PC-9 (cell line): ENCODE measurements at places on chromosomes 7 and 10. TPM values are rescaled to one million over a fixed set of nuclear protein-coding genes. Genes with fewer than 3 reads are reported as not detected.

DNA sequence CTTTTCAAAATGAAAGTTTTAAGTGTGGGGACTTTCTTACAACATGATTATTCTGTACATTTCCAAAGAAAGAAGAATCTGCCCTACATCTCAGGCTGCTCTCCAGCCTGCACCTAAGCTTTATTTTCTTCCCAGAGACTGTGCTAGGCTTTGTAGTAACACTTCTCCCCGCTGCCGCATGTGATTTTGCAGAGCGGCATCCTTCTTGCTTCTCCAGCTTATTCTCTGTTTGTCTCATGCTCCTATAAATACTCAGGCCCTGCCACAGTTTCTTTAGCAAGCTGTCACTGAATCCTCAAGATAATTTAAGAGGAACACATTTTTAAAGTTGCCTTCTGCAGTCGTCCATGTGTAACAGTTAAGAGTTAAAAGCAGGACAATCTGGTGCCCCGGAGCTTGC is 53.5 kb downstream of the INSYN2A start:
- no peak for DNase-seq

- DNase-seq = no peak
These were observed 55.0 kb downstream of the KIAA1549 start for GRCh38 chr7:138926241-138926612.

- DNase-seq = no peak
These were observed 625.4 kb upstream of the POM121L12 start for GRCh38 chr7:52410032-52410431.

The MUC12 gene
- total RNA-seq = 1.4 and 3.8 TPM in 2 replicates

The ETV1 gene
- 4.3 and 9.0 TPM in 2 replicates for total RNA-seq

GRCh38 chr7:25037325-25037724 is 57.3 kb upstream of the OSBPL3 start:
- DNase-seq = no peak

- DNase-seq = no peak
These were observed 41.6 kb downstream of the NEBL start for GRCh38 chr10:20855398-20856038.

DNA sequence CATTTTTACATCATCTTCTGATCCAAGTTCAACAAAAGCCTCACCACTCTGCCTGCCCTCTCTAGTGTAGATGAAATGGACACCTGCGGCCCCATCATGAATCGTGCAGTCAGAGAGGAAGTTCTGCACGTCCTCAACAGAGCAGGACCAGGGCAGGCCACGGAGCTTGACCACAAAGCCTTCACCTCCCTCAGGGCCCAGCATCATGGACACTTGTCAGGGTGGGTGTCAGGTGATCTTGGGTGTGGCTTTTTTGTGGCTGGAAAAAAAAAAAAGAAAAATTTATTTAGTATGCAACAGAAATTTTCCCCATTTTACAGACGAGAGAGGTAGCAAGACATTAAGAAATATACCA is 16.2 kb downstream of the FXYD4 start:
- no peak for DNase-seq

- DNase-seq = no peak
These were observed 7.0 kb downstream of the WDR91 start for GRCh38 chr7:135204341-135204749.
